ENCODE measurements at places on chromosomes 2 and 18. TPM values are rescaled to one million over a fixed set of nuclear protein-coding genes. Genes with fewer than 3 reads are reported as not detected.

CNRIP1 gene
- 73.8 TPM for total RNA-seq

ARHGAP28 gene
- 23.4 TPM for total RNA-seq

LAMA1 gene
- total RNA-seq = not detected

PROM2 gene
- total RNA-seq = 0.60 TPM

KCNG3 gene
- total RNA-seq = not detected
